ENCODE measurements at places on chromosomes 5 and 9.

DNA sequence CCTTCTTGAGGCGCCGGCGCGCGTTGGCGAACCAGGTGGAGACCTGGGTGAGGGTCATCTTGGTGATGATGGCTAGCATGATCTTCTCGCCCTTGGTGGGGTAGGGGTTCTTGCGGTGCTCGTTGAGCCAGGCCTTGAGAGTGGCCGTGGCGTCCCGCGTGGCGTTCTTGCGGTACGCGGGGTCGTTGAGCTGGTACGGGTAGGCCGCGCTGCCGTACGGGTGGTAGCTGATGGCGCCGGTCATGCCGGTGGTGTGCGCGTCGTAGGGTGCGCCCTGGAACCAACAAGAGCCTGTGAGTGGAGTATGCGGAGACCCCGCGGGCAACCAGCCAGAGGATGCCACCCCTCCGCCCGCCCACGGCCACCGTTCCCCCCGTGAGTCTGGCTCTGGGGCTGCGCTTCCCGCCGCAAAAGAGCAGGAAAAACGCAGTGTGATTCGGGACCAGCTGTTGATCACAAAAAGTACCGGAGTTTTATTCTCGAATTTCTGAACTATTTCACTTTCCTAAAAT, 1.9 kb downstream of the IRX2 start:
- H3K27me3 ChIP-seq: peaks cover 18% of the 10 kb centered on the region
- no peak overlapping the region for H3K4me3 ChIP-seq
- H3K4me1 ChIP-seq: peaks cover 19% of the 10 kb centered on the region
- no peak overlapping the region for H3K27ac ChIP-seq
- no peak for DNase-seq
- H3K36me3 ChIP-seq: no peaks in the 10 kb centered on the region

DNA sequence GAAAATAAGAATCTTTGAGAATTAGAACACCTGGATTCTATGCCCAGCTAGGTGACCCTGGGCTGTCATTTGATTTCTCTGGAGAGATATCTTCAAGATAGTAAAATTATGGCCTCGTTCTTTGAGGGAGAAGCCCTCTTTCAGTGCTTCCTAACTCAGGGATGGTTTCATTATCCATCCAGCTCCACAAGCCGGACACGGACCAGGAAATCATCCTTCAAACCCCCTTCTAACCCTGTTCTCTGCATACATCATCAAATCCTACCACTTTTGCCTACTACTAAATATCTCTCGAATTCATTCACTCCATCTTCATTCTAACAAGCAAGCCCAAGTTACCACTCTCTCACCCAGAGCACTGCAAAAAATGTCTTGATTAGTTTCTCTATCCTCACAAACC, 57.2 kb downstream of the MAPKAP1 start:
- no peak for DNase-seq
- H3K27me3 ChIP-seq: no peaks in the 10 kb centered on the region
- peaks cover 58% of the 10 kb centered on the region for H3K4me1 ChIP-seq

GRCh38 chr5:169753795-169754194, 116.7 kb downstream of the DOCK2 start:
- no peak overlapping the region for H3K27ac ChIP-seq
- no peaks in the 10 kb centered on the region for H3K4me1 ChIP-seq
- no peaks in the 10 kb centered on the region for H3K27me3 ChIP-seq
- peaks cover 24% of the 10 kb centered on the region for H3K36me3 ChIP-seq

DNA sequence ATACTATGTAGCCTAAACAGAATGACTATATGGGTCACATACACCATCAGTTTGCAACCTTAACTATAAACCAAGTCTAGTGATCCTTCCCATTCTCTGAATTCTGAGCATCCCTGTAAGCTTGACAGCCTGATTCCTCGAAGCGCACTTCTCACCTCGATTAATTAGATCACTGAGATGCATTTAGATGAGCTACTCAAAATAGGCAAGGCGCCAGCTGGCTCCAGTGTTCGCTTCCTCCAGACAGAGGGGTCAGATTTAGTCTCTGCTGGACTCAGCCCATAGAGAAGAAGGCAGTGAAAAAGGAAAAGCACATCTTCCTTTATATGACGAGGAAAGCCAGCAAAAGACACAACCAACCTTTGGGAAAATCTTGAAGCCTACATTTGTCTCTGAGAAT, 371.5 kb downstream of the MLLT3 start:
- no peak overlapping the region for H3K4me3 ChIP-seq
- DNase-seq: no peak
- H3K36me3 ChIP-seq: no peaks in the 10 kb centered on the region
- H3K4me1 ChIP-seq: no peaks in the 10 kb centered on the region

GRCh38 chr5:150616506-150616905, 24.0 kb upstream of the SYNPO start:
- H3K27ac ChIP-seq: no peak overlapping the region
- H3K27me3 ChIP-seq: peaks cover 2% of the 10 kb centered on the region
- no peak for DNase-seq
- no peaks in the 10 kb centered on the region for H3K36me3 ChIP-seq

DNA sequence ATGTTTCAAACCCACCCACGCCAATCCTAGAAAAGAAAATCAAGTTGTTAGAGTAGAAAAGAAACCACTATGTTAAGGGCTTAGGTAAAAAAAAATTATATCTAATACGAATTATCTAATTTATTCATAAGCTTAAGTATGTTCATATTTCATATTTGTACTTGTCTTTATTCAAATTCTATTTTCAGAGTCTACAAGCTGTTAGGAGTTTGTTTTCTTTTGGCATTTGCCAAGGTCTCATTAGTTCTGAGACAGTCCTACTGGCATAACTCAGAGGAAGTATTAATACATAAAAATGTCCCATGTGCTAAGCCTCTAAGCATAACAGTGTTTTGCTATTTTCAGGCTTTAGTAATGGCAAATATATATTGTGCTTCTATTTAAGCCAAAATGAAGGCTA, 57.6 kb downstream of the STARD4 start:
- H3K4me1 ChIP-seq: no peaks in the 10 kb centered on the region
- H3K36me3 ChIP-seq: no peaks in the 10 kb centered on the region
- H3K27me3 ChIP-seq: no peaks in the 10 kb centered on the region

GRCh38 chr5:139363937-139364336, 19.2 kb downstream of the SLC23A1 start:
- no peak for DNase-seq
- H3K27me3 ChIP-seq: no peaks in the 10 kb centered on the region
- H3K36me3 ChIP-seq: peaks cover 28% of the 10 kb centered on the region
- no peak overlapping the region for H3K4me3 ChIP-seq
- H3K27ac ChIP-seq: no peak overlapping the region

DNA sequence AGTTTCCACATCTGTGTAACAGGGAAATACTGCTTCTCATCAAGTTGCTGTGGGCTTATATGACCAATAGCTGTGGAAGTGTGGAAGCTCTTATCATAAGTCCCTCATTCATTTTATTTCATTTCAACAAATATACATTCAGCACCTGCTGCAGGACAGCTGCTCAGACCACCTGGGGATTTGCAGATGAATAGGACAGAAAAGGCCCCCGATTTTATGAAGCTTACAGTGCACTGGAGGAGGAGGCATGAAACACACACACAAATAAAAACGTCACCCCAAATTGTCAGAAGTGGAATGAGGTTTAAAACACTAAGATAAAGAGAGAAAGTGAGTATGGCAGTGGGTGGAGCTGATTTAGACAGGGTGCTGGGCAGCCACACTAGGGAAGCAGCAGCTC, 107.2 kb downstream of the DRD1 start:
- H3K27me3 ChIP-seq: no peaks in the 10 kb centered on the region
- H3K4me1 ChIP-seq: no peaks in the 10 kb centered on the region
- H3K36me3 ChIP-seq: no peaks in the 10 kb centered on the region
- no peak for DNase-seq
- H3K4me3 ChIP-seq: no peak overlapping the region

- no peaks in the 10 kb centered on the region for H3K36me3 ChIP-seq
- H3K4me3 ChIP-seq: no peak overlapping the region
- H3K27ac ChIP-seq: no peak overlapping the region
- H3K27me3 ChIP-seq: no peaks in the 10 kb centered on the region
- no peak for DNase-seq
Measured at GRCh38 chr5:36948041-36948440, 71.5 kb downstream of the NIPBL start.

DNA sequence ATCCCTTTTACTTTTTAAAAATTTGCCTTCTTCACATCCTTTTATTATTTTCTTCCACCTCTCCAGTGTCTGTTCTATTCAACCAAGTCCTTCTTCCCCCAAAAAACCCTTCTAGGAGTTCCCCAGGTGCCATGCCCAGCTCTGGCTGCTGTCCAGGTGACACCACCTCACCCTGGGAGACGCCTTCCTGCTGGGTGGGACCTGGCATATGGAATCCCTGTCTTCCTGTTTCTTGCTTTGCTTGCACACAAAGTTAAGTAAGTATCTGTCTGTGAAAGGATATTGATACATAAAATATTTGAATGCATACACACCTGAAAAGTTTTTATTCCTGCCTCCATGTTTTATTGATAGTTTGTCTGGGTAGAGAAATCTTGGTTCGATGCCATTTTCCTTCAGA, 23.1 kb upstream of the MED10 start:
- no peaks in the 10 kb centered on the region for H3K4me1 ChIP-seq
- H3K27me3 ChIP-seq: no peaks in the 10 kb centered on the region
- H3K4me3 ChIP-seq: no peak overlapping the region
- no peaks in the 10 kb centered on the region for H3K36me3 ChIP-seq
- DNase-seq: no peak

GRCh38 chr5:10111571-10111970, 138.1 kb downstream of the ATPSCKMT start:
- no peaks in the 10 kb centered on the region for H3K27me3 ChIP-seq
- no peaks in the 10 kb centered on the region for H3K4me1 ChIP-seq
- no peak overlapping the region for H3K27ac ChIP-seq
- DNase-seq: no peak
- H3K4me3 ChIP-seq: no peak overlapping the region

DNA sequence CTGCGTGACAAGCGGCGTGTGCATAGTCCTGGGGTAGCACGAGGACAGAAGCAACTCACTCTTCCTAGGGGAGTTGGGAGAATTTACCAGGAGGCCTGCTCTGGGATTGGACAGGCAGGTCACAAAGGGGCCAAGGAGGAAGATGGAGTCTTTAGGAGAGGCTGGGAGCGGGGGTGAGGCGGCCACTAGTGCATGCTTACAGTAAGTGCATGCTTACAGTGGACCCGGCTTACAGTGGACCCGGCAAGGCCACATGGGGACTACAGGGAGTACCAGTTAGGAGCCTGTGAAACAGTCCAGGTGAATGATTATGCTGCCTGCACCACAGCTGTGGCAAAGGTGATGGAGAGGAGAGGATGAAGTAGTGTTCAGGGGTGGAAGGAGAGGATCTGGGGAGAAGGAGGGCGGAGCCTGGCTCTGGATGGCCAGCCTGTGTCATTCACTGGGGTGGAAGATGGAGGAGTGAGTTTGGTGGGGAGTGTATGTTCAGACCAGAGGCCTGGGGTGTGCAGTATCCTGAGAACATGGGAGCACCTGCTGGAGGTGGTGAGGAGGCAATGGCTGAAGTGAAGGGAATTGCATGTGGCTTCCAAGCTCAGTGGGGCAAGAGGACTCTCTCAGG, 78.7 kb downstream of the CRB2 start:
- H3K36me3 ChIP-seq: peaks cover 18% of the 10 kb centered on the region
- DNase-seq: no peak
- no peak overlapping the region for H3K4me3 ChIP-seq

DNA sequence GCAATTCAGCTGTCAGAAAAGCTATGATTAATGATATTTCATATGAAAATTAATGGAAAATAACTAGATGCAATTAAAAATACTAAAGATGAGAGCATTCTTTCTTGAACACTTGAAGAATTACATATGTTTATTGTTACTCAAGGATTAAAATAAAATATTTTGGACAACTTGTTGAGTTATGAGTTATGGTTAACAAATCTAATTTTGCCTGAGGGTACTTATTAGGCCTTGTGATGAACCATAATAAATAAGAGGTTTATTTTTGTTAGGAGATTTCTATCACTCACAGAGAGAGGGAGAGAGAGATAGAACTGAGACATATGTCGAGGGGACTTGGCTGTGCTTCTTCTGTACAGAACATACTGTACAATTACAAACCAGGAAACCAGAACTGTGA, 183.7 kb downstream of the ISL1 start:
- no peaks in the 10 kb centered on the region for H3K36me3 ChIP-seq
- DNase-seq: no peak
- H3K4me1 ChIP-seq: no peaks in the 10 kb centered on the region

DNA sequence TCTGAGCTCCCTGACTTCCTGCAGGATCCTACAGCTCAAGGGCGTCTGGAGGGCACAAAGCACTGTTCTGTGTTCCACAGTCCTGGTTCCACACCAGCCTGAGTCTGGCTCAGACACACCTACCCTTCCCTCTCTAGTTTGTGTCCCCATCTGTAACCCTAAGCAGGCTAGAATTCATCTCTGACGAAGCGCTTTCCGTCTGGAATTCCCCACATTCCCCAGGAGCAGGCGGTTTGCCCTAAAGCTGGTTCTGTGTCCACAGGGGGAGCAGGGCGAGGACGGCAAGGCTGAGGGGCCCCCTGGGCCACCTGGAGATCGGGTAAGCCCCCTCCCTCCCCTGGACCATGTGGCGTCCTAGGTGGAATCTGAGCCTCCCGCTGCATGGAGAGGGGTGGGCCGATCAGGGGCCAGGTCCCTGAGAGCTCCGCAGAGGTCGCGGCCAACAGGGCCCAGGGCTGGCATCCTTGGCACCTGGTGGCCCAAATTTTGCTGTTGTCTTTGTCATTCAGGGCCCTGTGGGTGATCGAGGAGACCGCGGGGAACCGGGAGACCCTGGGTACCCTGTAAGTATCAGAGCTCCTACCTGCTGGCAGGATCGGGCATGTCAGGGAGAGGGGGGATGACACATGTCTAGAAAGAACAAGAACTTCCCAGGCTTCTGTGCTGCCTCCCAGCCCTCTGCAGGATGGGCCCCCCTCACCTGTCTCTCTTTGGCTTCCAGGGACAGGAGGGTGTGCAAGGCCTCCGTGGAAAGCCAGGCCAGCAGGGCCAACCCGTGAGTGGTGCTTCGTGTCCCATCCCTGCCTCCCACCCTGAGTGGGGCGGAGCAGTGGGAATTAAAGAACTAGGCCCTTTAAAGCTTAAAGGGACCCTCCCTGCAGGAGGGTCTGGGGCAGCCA, 34.5 kb upstream of the ORM1 start:
- H3K36me3 ChIP-seq: no peaks in the 10 kb centered on the region
- H3K4me3 ChIP-seq: no peak overlapping the region
- H3K27ac ChIP-seq: no peak overlapping the region
- no peaks in the 10 kb centered on the region for H3K27me3 ChIP-seq
- no peaks in the 10 kb centered on the region for H3K4me1 ChIP-seq

GRCh38 chr9:137494550-137495351, 35.6 kb upstream of the NSMF start:
- no peaks in the 10 kb centered on the region for H3K27me3 ChIP-seq
- H3K4me3 ChIP-seq: no peak overlapping the region
- H3K36me3 ChIP-seq: no peaks in the 10 kb centered on the region
- H3K27ac ChIP-seq: no peak overlapping the region
- no peak for DNase-seq

DNA sequence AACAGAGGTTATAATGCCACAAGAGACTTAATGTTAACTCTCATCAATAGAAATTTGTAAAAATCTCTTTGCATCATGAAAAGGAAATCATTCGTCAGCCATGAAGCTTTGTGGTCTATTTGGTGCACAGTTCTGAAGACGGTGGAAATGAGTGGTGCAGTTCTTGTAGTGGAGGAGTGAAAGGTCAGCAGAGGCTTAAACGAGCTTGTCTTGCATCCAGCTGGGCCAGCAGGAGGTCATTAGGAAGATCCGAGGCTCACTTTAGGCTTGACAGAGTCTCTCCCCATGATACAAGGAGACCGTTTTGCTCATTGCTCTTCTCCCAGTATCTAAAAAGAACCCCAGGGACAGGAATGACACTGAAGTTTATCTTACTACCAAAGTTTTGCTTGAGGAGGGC, 440.8 kb downstream of the BNC2 start:
- H3K4me1 ChIP-seq: no peaks in the 10 kb centered on the region
- no peak overlapping the region for H3K4me3 ChIP-seq
- H3K27ac ChIP-seq: no peak overlapping the region
- no peaks in the 10 kb centered on the region for H3K36me3 ChIP-seq
- no peak for DNase-seq

All from common myeloid progenitor, CD34-positive (primary cell).